Left ventricle myocardium inferior (tissue), 1 donor: ENCODE measurements at places on chromosomes 12 and 14. TPM values are rescaled to one million over a fixed set of nuclear protein-coding genes. Genes with fewer than 3 reads are reported as not detected.

- peaks cover 13% of the 10 kb centered on the region for H3K4me1 ChIP-seq
- H3K27ac ChIP-seq = no peak overlapping the region
- H3K36me3 ChIP-seq = no peaks in the 10 kb centered on the region
- no peak for DNase-seq
Observed at GRCh38 chr12:1534748-1535147, 59.6 kb downstream of the FBXL14 start.

The SLCO1B1 gene
- not detected for total RNA-seq

DNA sequence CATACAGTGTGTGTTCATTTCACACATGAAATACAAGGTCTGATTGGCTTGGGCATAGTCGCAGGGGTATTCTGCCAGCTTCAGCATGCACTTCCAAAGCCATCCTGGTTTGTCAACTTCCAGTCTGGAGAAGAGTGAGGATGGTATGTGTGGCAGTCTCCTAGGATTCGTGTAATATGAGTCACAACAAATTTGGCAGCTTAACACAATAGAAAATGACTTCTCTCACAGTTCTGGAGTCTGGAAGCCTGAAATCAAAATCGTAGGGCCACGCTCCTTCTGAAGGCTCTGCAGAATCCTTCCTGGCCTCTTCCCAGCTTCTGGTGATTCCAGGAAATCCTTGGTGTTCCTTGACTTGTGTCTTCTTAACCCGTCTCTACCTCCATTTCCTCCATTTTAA, 167.5 kb downstream of the PPM1H start:
- no peak overlapping the region for H3K27ac ChIP-seq
- H3K4me3 ChIP-seq = no peak overlapping the region
- peaks cover 13% of the 10 kb centered on the region for H3K4me1 ChIP-seq
- no peak for DNase-seq
- no peaks in the 10 kb centered on the region for H3K27me3 ChIP-seq

GRCh38 chr12:107864235-107864634, 89.7 kb downstream of the ASCL4 start:
- peaks cover 83% of the 10 kb centered on the region for H3K27me3 ChIP-seq
- no peak for DNase-seq
- peak overlapping the region; percentile 51 for H3K4me3 ChIP-seq
- H3K4me1 ChIP-seq = peaks cover 7% of the 10 kb centered on the region
- H3K36me3 ChIP-seq = no peaks in the 10 kb centered on the region

DNA sequence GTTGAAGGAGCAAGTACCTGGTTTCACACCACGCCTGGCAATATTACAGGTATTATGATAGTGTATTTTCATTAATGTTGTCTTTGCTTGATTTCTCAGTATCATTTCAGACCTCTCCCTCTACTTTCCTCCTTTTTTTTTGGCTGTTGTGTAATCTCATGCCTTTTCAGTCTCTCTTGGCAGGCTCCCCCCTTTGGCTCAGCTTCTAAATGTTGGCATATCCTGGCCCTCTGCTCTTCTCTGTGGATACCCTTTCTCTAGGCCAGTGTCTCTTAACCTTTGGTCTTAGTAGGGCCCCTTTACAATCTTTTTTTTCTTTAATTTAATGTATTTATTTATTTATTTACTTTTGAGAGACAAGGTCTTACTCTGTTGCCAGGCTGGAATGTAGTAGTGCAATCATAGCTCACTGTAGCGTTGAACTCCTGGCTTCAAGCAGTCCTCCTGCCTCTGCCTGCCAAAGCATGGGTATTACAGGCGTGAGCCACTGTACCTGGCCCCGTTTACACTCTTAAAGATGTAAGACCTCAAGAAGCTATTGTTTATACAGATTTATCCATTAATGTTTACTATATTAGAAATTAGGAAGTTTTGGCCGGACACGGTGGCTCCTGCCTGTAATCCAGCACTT, 12.8 kb downstream of the MTHFD1 start:
- H3K4me1 ChIP-seq = peaks cover 7% of the 10 kb centered on the region
- peaks cover 18% of the 10 kb centered on the region for H3K36me3 ChIP-seq
- no peaks in the 10 kb centered on the region for H3K27me3 ChIP-seq
- no peak for DNase-seq

DNA sequence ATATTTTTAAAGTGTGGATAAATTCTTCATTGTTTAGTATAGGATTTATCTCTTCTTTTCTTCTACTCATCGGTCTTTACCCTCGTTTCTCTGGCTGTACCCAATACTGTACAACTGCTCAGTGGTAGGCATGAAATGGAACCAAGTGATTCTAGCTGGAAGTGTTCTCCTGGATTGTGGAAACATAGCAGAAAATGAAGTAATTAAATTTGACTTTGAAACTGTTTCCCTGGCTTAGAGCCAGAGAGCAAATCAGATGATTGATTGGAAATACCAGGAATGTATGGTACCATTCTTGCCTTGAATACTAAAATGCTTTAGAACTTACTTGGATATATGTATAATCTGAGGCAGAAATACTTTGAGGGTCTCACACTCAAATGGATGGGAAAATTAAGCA, 292.3 kb downstream of the ERC1 start:
- H3K4me1 ChIP-seq = peaks cover 15% of the 10 kb centered on the region
- H3K27me3 ChIP-seq = no peaks in the 10 kb centered on the region
- H3K4me3 ChIP-seq = no peak overlapping the region
- no peak for DNase-seq
- peak overlapping the region; percentile 67 for H3K27ac ChIP-seq

DNA sequence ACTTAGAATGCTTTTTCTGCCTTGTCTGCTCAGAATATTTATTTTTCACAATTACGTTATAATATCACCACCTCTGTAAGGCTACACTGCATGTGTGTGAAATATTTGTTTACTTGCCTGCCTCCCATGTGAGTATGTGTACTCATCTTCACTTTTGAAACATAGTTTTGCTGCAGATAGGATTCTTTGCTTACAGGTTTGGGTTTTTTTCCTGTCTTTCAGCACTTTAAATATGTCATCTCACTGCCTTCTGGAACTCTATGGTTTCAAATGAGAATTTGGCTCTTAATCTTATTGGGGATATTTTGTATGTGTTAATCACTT, 10.9 kb downstream of the G2E3 start:
- no peak overlapping the region for H3K4me3 ChIP-seq
- H3K36me3 ChIP-seq = no peaks in the 10 kb centered on the region
- no peak for DNase-seq
- H3K27me3 ChIP-seq = no peaks in the 10 kb centered on the region

The KLHL33 gene
- 0.33 TPM for total RNA-seq

DNA sequence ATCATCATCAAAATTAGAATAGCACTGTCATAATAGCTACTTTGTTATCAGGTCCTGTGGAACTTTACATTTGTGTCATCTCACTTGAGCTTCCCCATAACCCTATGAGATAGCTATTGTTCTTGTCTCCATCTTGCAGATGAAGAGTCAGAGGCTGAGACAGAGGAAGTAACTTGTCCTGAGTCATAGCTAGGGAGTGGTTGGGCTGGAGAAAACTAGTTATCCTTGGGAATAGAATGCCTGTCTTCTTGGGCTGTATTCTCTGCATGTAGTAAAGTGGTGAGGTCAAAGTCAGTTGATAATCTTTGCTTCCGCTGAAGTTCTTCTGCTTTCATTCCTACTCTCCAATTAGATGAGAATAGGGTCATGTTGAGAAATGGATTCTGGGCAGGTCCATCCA, 117.0 kb downstream of the SMOC1 start:
- no peaks in the 10 kb centered on the region for H3K36me3 ChIP-seq
- H3K4me3 ChIP-seq = no peak overlapping the region
- peaks cover 83% of the 10 kb centered on the region for H3K27me3 ChIP-seq
- H3K27ac ChIP-seq = no peak overlapping the region
- DNase-seq = no peak

GRCh38 chr14:74652541-74652940, 40.5 kb upstream of the LTBP2 start:
- H3K27me3 ChIP-seq = no peaks in the 10 kb centered on the region
- H3K4me3 ChIP-seq = no peak overlapping the region
- peaks cover 14% of the 10 kb centered on the region for H3K4me1 ChIP-seq
- no peak overlapping the region for H3K27ac ChIP-seq
- H3K36me3 ChIP-seq = peaks cover 13% of the 10 kb centered on the region

The KLRF1 gene
- total RNA-seq = not detected

The SMCO2 gene
- total RNA-seq = not detected

The PMCH gene
- total RNA-seq = not detected

The VTI1B gene
- 125 TPM for total RNA-seq

The CACNA1C gene
- total RNA-seq = 137 TPM

DNA sequence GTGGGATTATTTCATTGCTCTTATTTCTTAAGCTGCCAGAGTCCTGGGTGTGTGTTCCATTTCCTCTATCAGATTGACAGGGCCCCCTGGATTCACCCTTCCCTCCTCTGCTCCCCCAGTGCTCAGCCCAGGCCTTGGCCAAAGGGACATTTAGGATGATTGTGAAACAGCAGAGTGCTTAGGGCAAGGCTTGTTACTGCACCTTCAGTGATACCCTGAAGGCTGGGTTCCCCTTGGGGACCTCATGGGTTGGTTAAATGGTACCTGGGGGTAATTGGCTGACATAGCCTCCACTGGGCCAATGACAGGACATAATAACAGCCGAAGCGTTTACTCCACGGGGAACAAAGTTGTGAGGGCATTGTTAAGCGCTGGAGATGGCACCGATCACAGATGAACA, 1.3 kb upstream of the KRT72 start:
- peaks cover 98% of the 10 kb centered on the region for H3K27me3 ChIP-seq
- H3K27ac ChIP-seq = no peak overlapping the region
- DNase-seq = no peak
- H3K4me1 ChIP-seq = peaks cover 4% of the 10 kb centered on the region

DNA sequence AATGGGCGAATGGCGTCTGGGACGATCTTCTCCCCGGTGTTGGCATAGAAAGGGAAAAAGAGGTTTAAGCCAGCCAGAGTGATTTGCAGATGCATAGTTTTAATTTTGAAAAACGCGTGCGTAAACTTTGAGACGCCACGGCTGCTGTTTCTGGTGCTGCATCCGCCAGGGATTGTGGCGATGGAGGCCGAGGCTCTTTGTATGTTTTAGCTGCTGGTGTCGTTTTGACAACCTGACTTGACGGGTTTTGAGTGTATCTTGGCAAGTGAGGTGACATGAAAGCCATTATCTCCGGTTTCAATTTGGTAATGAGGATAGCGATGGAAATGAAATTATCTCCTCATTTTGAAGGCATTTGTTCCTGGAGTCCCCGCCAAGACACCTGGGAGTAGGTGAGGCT, 1.6 kb downstream of the PTGDR start:
- peaks cover 42% of the 10 kb centered on the region for H3K27me3 ChIP-seq
- H3K27ac ChIP-seq = peak overlapping the region; percentile 80
- H3K36me3 ChIP-seq = peaks cover 3% of the 10 kb centered on the region
- peaks cover 42% of the 10 kb centered on the region for H3K4me1 ChIP-seq
- DNase-seq = no peak
- peak overlapping the region; percentile 71 for H3K4me3 ChIP-seq

- no peak for DNase-seq
- H3K27ac ChIP-seq = no peak overlapping the region
- H3K4me3 ChIP-seq = no peak overlapping the region
- H3K4me1 ChIP-seq = no peaks in the 10 kb centered on the region
Observed at GRCh38 chr12:38456537-38457120, 140.1 kb downstream of the ALG10B start.

The TMEM121 gene
- 2.1 TPM for total RNA-seq

DNA sequence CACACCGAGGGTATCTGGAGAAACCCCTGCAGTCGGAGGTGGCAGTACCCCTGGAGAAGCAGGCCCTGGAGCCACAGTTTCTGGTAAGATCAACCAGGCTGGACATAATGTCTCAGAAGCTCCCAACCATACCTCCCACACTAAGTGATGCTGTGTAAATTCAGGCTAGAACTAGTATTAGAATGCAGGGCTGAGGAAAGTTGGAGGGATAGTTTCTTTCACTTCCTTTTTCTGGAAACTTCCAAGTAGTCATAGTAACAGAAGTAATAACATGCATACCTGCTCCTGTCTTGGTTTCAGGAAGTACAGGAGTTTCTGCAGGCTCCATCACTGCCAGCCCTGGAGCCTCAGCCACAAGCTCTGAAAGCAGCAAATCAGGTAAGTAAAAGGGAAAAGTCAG, 228.1 kb upstream of the CNTN1 start:
- no peak for DNase-seq
- H3K4me1 ChIP-seq = no peaks in the 10 kb centered on the region
- no peak overlapping the region for H3K4me3 ChIP-seq
- H3K27me3 ChIP-seq = no peaks in the 10 kb centered on the region
- no peaks in the 10 kb centered on the region for H3K36me3 ChIP-seq

DNA sequence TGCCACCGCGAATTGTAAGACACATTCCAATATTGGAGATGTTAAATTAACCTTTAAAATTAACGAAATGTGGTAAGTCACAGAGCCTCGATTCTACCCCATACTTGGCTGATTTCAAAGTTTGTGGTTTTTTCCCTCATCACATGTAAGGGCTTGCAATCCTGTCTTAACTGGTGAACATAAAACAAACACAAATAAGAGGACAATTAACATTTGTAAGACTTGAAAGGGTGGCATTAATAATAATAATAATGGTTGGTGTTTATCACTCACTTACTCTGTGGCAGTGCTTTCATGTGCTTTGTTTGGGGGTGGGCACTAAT, 26.6 kb downstream of the PPFIBP1 start:
- H3K36me3 ChIP-seq = no peaks in the 10 kb centered on the region
- peaks cover 99% of the 10 kb centered on the region for H3K4me1 ChIP-seq
- DNase-seq = no peak
- H3K27me3 ChIP-seq = no peaks in the 10 kb centered on the region
- peak overlapping the region; percentile 95 for H3K27ac ChIP-seq

DNA sequence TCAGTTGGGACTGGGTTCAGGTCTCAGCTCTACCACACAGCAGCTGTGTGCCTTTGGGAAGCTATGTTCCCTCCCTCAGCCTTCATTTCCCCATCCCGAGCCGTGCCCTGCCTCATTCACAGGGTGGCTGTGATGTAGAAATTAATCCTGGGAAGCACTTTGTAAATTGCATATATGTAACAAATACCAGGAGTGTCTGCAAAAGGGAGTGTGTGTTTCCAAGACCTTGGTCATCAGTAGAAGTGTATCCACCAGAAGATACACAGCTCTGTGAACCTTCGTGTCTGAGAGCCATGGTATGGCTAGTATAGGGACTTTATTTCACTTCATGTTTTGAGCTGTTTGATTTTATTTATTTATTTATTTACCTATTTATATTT, 26.1 kb downstream of the ALDH2 start:
- H3K4me3 ChIP-seq = no peak overlapping the region
- H3K4me1 ChIP-seq = peaks cover 22% of the 10 kb centered on the region
- H3K27ac ChIP-seq = peak overlapping the region; percentile 76
- peaks cover 79% of the 10 kb centered on the region for H3K36me3 ChIP-seq
- no peak for DNase-seq

The LTBR gene
- total RNA-seq = 23.5 TPM

The CCNT1 gene
- total RNA-seq = 18.4 TPM

DNA sequence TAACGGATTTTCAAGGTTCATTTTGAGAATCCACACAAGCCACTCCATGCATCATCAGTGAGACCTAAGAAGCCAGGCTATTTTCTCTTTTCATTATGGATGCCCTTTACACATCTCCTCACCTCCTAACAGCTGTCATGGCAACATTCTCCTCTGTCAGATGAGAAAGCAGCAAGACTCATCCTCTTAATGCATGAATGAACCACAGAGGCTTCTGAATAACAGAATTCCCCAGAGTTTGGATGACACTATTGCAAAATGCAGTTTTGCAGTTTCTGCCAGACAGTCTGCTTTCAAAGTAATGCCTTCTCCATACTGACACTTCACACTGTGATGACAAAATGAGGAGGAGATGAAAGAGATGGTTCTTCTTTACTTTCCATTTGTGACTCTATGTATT, 286.7 kb upstream of the GRIP1 start:
- H3K4me3 ChIP-seq = no peak overlapping the region
- no peak overlapping the region for H3K27ac ChIP-seq
- peaks cover 2% of the 10 kb centered on the region for H3K27me3 ChIP-seq
- no peaks in the 10 kb centered on the region for H3K36me3 ChIP-seq

GRCh38 chr14:58167057-58167456, 15.0 kb upstream of the ARMH4 start:
- H3K4me1 ChIP-seq = peaks cover 7% of the 10 kb centered on the region
- H3K27ac ChIP-seq = no peak overlapping the region
- no peak for DNase-seq
- no peaks in the 10 kb centered on the region for H3K27me3 ChIP-seq

The RNASE3 gene
- not detected for total RNA-seq
